ENCODE measurements at places on chromosomes 7 and 10.

- no peak for DNase-seq
These were observed 774.1 kb upstream of the AUTS2 start for GRCh38 chr7:68823996-68824780.

DNA sequence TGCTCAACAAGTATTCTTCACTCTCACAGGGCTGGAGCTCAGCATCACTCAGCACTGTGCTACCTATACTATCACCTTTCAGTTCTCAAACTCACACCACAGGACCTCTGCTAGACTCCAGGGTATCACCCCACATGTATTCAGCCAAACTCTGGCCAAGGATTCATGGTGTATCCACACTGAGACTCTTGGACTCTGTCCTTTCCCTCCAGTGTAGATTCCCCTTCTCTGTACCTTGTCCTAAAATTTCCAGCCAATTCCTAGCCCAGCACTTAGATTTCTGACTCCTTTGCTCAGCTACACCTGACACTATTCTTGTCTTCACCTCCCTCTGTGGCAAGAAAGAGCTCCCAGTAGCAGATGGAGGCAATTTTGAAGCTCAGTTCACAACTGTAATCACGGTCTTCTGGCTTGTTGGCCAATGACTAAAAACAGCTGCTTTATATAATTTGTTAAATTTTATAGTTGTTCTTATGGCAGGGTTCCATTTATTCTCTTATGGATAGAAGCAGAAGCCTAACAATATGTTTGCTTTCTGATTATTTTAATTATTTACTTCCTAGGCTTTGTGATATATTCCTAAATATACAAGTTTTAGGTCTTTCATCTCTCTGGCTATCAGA, 258.8 kb downstream of the THSD7A start:
- no peak for DNase-seq

DNA sequence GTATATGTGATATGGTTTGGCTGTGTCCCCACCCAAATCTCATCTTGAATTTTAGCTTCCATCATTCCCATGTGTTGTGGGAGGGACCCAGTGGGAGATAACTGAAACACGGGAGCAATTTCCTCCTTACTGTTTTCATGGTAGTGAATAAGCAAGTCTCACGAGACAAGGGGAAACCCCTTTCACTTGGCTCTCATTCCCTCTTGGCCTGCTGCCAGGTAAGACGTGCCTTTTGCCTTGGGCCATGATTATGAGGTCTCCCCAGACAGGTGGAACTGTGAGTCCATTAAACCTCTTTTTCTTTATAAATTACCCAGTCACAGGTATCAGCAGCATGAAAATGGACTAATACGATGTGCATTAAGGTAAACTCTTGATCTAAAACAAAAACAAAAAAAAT, 357.1 kb upstream of the AOAH start:
- no peak for DNase-seq

DNA sequence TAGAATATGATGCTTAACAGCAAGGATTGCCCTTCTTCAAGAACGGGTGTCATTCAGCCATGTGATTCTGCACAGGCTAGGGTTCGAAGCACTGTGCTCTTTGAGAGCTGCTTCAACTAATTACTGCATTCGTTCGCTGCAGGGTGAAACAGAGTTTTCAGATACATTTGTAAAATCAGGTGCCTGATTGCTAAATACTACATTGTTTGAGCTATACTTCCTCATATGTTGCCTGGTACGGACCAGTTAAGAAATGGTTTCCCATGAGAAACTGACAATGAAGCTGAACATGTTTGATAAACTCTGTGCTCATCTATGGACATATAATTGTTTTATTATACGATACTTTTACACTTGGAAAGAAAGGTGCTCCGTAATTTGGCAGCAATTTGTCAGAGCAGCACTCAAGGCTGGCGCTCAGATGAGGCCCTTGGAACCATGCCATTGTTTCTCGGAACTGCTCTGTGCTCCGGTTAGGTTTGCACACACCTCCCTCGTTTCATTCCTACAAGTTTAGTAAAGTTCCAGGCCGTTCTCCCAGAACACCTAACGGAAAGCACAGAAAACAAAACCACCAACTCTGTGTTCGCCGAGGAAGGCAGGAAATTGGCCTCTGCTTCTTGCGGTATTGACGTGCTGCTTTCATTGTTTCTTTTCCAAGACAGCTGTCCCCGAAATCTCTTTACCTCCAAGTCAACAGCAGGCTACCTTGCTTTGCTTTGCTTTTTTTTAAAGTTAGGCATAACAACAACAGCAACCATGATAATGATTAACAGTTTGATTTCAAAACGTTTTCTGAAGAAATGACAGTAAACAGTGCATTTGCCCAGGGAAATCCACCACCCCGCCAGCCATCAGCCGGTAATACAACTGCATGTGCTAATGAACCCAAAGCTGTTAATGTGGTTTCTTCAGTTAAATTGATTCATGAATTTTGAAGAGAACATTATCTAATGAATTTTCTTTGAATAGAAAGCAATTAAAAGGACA, 206.9 kb downstream of the EBF3 start:
- peak; percentile 53 for DNase-seq

DNA sequence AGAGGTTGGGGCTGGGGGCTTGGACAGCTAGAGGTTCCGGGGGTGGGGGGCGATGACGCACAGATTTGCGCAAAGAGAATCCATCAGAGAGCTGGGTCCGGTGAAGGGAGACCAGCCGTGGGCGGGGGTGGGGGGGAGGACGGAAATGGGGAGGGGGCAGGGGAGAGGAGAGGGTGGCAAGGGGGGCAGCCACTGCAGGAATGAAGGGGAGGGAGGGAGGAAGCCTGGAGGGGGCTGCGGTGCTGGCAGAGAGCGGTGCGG, 1.2 kb upstream of the VGF start:
- no peak for DNase-seq

DNA sequence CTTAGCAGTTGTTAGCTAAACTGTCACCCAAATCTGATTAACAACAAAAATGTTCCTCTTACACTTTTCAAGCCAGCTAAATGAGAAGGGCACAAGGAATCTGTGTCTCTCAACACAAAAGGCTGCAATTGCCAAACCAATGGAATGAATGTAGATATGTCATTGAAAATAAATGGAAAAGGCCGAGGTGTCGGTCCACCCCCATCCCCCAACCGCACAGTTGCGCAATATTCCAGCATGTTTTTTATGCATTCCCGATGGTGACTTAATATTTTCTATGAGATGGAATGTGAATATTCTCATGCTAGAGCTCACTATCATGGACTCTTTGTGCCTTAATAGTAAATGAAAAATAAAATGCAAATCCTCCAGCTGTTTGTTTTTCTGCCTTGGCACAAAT, 181.6 kb upstream of the LRGUK start:
- no peak for DNase-seq

- DNase-seq, result no peak
These were observed 84.8 kb upstream of the LRGUK start for GRCh38 chr7:134042307-134042706.

GRCh38 chr7:1458683-1459511, at the start of gene MICALL2:
Gene MICALL2 (minus strand): TSS chr7:1459470. CDS start chr7:1459326, 144 bp downstream.
- peak; percentile 71 for DNase-seq

GRCh38 chr7:128190051-128190647, 50.9 kb upstream of the LEP start:
- no peak for DNase-seq

DNA sequence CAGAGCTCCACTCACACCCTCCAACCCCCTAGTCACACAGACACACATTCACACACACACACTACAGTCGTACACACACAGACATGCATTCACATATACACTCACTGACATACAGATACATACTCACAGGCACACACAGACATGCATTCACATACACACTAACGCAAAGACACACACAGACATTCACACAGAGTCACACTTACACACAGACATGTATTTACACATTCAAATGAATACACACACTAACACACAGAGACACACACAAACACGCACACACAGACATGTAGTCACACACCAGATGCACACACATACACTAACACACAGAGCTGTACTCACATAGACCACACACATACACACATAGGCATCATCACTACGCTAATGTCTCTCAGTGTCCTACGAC, 58.0 kb upstream of the MYL10 start:
- no peak for DNase-seq

DNA sequence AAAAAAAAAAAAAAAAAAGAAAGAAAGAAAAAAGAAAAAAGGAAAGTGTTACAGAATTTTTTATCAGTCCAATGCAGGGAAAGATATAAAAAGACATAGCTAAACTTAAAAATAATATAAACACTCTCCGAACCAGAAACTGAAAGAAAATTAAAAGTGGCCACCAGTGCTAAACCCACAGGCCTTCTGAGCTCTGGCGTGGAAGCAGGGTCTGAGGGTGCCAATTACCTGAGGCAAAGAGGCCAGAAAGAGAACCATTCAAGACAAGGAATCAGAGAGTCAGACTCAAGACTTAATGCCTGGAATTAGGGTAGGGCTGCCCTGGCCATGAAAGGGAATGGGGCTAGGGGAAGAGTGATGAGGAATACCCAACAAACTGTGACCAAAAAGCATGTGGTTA, 36.9 kb upstream of the STARD3NL start:
- DNase-seq, result no peak

Measured in right lobe of liver (tissue), 6 donors.